Lower lobe of right lung (tissue), 2 donors: ENCODE measurements at places on chromosomes 3 and 15. TPM values are rescaled to one million over a fixed set of nuclear protein-coding genes. Genes with fewer than 3 reads are reported as not detected.

Gene A4GNT
- total RNA-seq: 0.41 TPM

DNA sequence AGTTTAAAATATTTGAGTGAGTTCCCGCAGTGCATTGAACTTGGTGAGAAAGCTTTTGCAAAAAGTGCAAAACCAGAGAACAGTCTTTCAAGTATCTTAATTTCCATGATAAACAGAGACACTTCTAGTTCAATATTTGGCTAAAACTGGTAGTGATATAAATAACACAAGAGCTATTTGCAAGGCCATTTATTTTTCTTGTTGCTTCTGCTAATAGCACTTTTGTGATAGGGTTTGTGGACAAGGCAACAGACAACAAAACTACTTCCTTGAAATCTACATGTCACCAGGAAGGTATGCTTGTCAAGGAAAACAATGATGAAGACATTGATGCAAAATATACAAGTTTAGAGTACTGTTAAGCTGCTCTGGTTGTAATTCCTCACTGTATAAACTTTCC lies 1225.1 kb downstream of the OTOL1 start:
- no peaks in the 10 kb centered on the region for H3K36me3 ChIP-seq
- no peaks in the 10 kb centered on the region for H3K27me3 ChIP-seq
- no peaks in the 10 kb centered on the region for H3K4me1 ChIP-seq
- no peak overlapping the region for H3K27ac ChIP-seq

Gene JAGN1
- 23.8 TPM for total RNA-seq

Gene FGD5
- 85.0 TPM for total RNA-seq

DNA sequence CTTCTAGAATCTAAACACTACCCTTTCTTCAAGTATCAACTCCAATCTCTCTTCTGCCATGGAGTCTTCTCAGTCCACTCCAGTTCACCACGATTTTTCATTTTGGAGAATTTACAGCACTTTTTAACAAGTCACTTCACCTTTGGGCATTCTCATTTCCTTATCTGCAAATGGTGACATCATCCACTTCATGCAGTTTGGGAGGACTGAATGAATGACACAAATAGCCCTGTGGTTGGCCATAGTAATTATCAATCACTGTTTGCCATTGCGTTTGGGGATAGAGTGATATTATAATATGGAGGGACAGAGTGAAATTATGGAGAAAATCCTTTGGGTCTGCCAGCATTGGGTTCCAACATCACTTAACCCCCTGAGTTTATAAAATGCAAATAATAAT lies 38.0 kb upstream of the TM4SF1 start:
- H3K4me1 ChIP-seq: peaks cover 19% of the 10 kb centered on the region
- no peaks in the 10 kb centered on the region for H3K27me3 ChIP-seq
- no peak for DNase-seq
- no peaks in the 10 kb centered on the region for H3K36me3 ChIP-seq

DNA sequence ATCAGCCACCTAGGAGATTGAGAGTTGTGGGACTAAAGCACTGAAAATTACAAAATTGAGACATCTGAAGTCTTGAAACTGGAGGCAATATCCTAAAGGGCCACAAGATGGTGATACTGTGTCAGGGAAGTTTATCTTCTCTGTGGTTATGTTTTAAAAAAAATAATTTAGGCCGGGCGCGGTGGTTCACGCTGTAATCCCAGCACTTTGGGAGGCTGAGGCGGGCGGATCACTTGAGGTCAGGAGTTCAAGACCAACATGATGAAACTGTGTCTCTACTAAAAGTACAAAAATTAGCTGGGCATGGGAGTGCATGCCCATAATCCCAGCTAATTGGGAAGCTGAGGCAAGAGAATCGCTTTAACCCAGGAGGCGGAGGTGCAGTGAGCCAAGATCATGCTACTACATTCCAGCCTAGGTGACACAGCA lies 17.9 kb upstream of the NIT2 start:
- H3K27me3 ChIP-seq: no peaks in the 10 kb centered on the region
- DNase-seq: no peak
- H3K4me1 ChIP-seq: peaks cover 5% of the 10 kb centered on the region
- H3K36me3 ChIP-seq: peaks cover 53% of the 10 kb centered on the region
- H3K27ac ChIP-seq: no peak overlapping the region

Gene STRIT1
- not detected for total RNA-seq

DNA sequence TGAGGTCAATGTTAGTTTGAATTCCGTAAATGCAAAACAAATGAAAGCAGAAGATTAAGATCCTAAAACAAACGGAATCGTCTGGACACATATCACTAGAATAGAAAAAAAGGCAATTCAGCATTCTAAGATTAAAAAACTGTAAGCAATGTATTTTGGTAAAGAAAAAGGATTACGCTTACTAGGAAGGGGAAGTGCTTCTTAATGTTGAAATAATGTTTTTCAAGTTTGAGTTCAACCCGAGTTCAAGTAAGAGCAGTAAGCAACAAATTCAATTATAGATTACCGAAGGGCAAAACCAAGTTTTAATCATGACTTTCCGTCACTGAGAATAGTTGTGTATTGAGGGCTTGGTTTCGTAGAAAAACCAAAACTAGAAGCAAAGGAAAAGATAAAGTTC lies 637 bp downstream of the CIP2A start:
- no peaks in the 10 kb centered on the region for H3K36me3 ChIP-seq
- H3K4me3 ChIP-seq: peak overlapping the region; percentile 74
- peaks cover 17% of the 10 kb centered on the region for H3K4me1 ChIP-seq
- H3K27ac ChIP-seq: peak overlapping the region; percentile 94
- DNase-seq: no peak

DNA sequence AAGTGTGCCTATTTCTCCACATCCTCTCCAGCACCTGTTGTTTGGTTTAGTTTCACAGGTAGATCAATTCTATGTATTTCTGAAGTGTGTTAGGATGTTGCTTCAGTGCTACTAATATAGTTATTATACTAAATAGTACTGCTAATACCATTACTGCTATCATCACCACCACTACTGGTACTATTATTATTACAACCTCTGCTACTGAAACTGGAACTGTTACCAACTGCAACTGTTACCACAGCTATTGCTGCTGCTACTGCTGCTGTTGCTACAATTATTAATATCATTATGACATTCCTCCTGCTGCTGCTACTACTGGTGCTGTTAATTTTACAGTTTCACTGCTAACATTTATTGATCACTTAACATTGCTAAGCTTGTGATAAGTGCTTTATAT lies 8.3 kb upstream of the LMOD3 start:
- no peak overlapping the region for H3K27ac ChIP-seq
- DNase-seq: no peak
- no peak overlapping the region for H3K4me3 ChIP-seq
- H3K36me3 ChIP-seq: no peaks in the 10 kb centered on the region
- no peaks in the 10 kb centered on the region for H3K4me1 ChIP-seq

GRCh38 chr3:192816351-192816750 lies 89.0 kb upstream of the FGF12 start:
- no peak overlapping the region for H3K4me3 ChIP-seq
- no peaks in the 10 kb centered on the region for H3K27me3 ChIP-seq
- H3K4me1 ChIP-seq: no peaks in the 10 kb centered on the region
- H3K36me3 ChIP-seq: no peaks in the 10 kb centered on the region
- no peak overlapping the region for H3K27ac ChIP-seq
- no peak for DNase-seq

GRCh38 chr3:196942915-196943277 lies 568 bp upstream of the NCBP2 start:
- peak overlapping the region; percentile 98 for H3K4me3 ChIP-seq
- H3K36me3 ChIP-seq: peaks cover 23% of the 10 kb centered on the region
- DNase-seq: no peak
- H3K27ac ChIP-seq: peak overlapping the region; percentile 98

DNA sequence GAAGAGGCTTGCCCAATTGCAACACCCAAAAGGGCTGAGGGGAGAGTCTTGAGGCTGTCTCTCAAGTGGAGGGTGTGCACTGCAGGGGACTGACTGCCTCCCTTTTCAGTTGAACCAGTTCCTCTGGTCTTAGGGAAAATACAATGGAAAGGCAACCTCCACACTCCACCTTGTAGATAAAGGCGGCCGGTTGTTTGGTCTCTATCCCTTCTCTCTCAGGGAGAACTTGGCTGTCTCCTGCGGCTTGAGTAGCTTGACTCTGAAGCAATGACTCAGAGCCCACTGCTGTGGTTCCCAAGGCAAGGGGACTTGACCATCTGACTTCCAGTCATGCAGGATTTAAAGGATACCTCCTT lies 143.2 kb upstream of the UMPS start:
- peaks cover 6% of the 10 kb centered on the region for H3K27me3 ChIP-seq
- H3K4me1 ChIP-seq: peaks cover 8% of the 10 kb centered on the region
- H3K36me3 ChIP-seq: no peaks in the 10 kb centered on the region
- H3K27ac ChIP-seq: no peak overlapping the region
- no peak overlapping the region for H3K4me3 ChIP-seq

GRCh38 chr3:45347315-45348000 lies 40.9 kb upstream of the LARS2 start:
- no peak overlapping the region for H3K27ac ChIP-seq
- H3K36me3 ChIP-seq: no peaks in the 10 kb centered on the region
- no peaks in the 10 kb centered on the region for H3K27me3 ChIP-seq
- H3K4me1 ChIP-seq: no peaks in the 10 kb centered on the region
- no peak for DNase-seq
- H3K4me3 ChIP-seq: no peak overlapping the region

- H3K27ac ChIP-seq: no peak overlapping the region
- H3K4me1 ChIP-seq: peaks cover 27% of the 10 kb centered on the region
- no peaks in the 10 kb centered on the region for H3K27me3 ChIP-seq
- no peak for DNase-seq
- H3K36me3 ChIP-seq: no peaks in the 10 kb centered on the region
These were observed 10.3 kb downstream of the LIPC start for GRCh38 chr15:58442122-58442521.

DNA sequence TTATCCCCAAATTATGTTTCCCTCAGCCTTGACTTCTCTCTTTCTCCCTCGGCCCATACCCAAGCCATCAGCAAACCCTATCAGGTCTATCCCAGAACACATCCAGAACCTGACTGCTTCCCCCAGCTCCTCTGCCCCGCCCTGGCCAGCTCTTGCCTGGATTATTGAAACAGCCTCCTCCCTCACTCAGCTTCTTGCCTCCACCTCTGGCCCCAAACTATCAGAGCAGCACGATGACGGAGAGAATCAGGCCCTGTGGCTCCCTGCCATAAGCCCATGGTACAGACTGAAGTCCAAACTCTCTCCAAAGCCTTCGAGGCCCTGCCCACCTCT lies 105.3 kb upstream of the LINGO1 start:
- H3K36me3 ChIP-seq: no peaks in the 10 kb centered on the region
- H3K27ac ChIP-seq: no peak overlapping the region
- H3K4me1 ChIP-seq: no peaks in the 10 kb centered on the region
- H3K4me3 ChIP-seq: no peak overlapping the region
- peaks cover 13% of the 10 kb centered on the region for H3K27me3 ChIP-seq

GRCh38 chr3:123075359-123075758 lies 8.5 kb downstream of the PDIA5 start:
- H3K27ac ChIP-seq: no peak overlapping the region
- H3K36me3 ChIP-seq: no peaks in the 10 kb centered on the region
- H3K27me3 ChIP-seq: no peaks in the 10 kb centered on the region
- H3K4me1 ChIP-seq: peaks cover 43% of the 10 kb centered on the region
- no peak overlapping the region for H3K4me3 ChIP-seq

- no peaks in the 10 kb centered on the region for H3K4me1 ChIP-seq
- H3K27ac ChIP-seq: no peak overlapping the region
- H3K36me3 ChIP-seq: no peaks in the 10 kb centered on the region
- H3K27me3 ChIP-seq: no peaks in the 10 kb centered on the region
- DNase-seq: no peak
- no peak overlapping the region for H3K4me3 ChIP-seq
These were observed 66.7 kb downstream of the C3orf80 start for GRCh38 chr3:160291909-160292299.

GRCh38 chr15:26242565-26243071 lies 379.5 kb upstream of the ATP10A start:
- no peak overlapping the region for H3K27ac ChIP-seq
- no peak for DNase-seq
- no peaks in the 10 kb centered on the region for H3K36me3 ChIP-seq
- no peak overlapping the region for H3K4me3 ChIP-seq

DNA sequence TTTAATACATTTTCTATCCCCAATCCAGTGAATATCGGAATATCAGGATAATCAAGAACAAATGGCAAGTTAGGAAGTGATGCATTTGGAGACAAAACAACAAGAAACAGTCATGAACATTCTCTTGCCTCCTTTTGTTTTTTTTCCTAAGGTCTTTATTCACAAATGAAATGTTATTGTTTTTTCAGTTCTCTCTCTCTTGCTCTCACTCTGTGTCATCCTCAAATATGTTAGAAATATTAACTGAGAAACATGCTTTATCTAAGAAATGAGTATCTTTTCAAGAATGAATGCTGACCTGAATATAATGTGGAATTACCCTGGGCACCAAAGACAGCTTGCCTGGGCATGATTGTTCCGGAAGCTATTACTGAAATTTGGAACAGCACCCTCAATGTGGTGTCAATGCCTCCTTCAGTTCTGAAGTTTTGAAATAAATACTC lies 51.3 kb downstream of the RBMS3 start:
- DNase-seq: no peak
- no peaks in the 10 kb centered on the region for H3K36me3 ChIP-seq
- no peak overlapping the region for H3K4me3 ChIP-seq
- H3K27ac ChIP-seq: no peak overlapping the region

DNA sequence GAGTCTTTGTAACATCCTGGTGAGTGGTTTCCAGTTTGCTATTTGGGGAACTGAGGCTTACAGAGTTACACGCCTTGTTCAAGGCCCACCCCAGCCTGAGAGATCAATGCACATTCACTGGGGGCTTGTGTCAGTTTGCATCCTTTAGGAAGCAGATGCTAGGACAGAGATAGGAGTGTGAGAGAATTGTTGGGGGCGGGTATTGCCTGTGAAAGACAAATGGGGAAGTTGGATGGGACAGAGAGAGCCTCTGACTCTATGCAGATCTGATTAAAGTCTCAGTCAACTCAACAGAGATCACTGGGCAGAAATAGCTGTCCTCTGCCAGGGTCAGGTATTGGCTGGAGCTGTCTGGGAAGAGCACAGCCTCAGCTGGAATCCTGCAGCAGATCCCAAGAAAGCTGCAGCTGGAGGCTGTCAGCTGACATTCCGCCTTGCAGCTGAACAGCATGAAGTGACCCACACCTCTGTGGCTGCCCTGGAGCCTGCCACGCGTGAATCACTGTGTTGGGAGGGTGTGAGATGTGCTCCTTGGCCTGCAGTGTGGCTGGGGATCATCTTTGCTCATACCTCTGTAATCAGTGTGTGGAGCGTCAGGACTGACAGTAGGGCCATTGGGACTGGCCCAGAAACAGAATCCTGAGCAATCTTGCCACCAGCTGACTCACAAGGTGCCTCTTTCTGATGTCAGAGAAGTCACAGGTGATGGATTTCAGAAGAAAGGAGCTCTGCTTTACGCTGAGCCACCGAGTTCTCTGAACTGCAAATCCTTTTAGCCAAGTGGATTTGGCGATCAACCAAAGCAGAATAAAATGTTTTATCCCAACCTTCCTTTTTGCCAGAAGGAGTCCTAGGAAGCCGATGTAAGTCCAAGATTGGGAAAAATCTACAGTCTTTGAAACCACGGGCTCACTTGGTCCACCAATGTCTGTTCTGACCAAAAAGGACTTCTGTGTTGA lies 284.1 kb upstream of the LRRFIP2 start:
- peaks cover 51% of the 10 kb centered on the region for H3K4me1 ChIP-seq
- H3K36me3 ChIP-seq: no peaks in the 10 kb centered on the region
- H3K27ac ChIP-seq: no peak overlapping the region

GRCh38 chr3:4528819-4529600 lies 35.9 kb downstream of the ITPR1 start:
- no peak overlapping the region for H3K27ac ChIP-seq
- H3K4me1 ChIP-seq: peaks cover 53% of the 10 kb centered on the region
- no peak for DNase-seq
- no peaks in the 10 kb centered on the region for H3K27me3 ChIP-seq
